ENCODE measurements at places on chromosomes 5 and 9.
A peak's percentile ranks its signal among the peaks of the same experiment; 100 is the strongest.

DNA sequence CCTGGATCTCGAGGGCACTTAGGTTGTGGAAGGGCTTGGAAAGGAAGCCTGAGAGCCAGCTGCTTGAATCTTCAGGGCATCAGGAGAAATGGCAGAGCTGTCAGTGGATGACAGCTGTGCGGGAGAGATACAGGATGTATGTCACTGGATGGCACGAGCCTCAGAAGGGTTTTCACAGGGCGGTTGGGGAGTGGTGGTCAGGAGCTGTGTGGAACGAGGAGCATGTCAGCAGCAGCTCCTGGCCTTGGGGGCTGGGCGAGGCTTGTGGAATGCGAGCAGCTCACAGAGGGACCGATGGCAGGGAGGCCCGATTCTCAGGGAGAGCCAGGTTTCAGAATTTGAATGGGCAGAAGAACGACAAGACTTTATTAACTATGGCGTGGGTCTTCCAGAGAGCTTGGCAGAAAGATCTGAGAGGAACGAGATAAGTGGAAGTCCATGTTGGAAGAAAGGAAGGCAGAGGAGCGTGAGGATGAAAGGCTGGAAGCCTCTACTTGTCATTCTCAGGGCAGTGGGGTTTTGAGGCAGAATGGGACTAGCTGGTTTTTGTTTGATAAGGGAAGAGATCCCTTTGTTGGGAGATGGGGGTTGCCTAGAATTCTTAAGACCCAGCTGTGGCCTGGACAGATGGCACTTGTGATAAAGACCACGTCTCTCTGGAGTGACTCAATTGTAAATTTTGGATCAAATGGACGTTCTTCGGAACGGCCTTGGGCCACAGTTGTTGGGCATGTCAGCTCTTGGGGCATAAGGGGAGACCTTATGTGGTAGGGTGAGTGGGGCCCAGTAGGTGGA is 60.3 kb downstream of the SNX30 start:
- DNase-seq: no peak

DNA sequence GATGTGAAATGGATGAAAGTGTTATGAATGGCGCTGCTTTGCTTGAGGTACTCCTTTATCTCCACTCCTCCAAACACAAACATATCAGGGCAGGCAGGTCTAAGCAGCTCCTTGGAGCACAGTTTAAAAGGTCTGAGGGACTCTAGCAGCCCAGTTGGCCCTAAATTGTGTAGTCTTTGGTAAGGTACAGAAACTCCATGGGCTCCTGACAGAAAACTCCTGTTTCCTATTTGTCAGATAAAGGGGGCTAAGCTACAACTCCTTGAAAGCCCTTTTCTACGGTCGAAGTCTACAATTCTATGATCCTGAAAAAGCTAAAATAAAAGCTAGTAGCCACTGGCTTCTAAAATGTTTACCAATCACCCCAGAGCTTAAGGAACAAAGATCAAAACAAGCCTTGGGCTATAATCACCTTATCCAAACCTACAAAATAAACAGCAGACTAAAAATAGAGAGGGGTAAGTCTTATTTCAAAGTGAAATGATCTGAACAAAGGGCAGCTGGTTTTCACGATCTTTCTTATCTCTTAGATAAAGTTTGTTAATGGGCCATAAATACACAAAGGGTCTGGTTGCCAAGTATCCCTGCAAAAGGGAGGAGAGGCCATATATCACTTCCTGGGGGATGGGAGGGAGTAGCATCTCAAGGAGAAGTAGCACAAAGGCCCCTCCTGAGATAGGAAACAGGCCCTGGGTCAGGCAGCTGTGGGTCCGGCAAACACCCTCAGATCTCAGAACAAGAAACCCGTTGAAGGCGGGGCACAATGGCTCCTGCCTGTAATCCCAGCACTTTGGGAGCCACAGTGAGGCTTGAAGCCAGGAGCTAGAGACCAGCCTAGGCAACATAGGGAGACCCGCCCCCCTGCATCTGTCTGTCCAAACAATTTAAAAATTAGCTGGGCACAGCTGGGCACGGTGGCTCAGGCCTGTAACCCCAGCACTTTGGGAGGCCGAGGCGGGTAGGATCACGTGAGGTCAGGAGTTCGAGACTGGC is 28.3 kb upstream of the DENND4C start:
- DNase-seq: no peak

- DNase-seq: peak; percentile 97
Measured at GRCh38 chr5:14105718-14106410, 37.3 kb upstream of the TRIO start.

- DNase-seq: peak; percentile 59
Measured at GRCh38 chr5:54249210-54250028, 61.0 kb downstream of the ARL15 start.

GRCh38 chr9:33455945-33456344 is 8.6 kb upstream of the AQP3 start:
- DNase-seq: no peak

DNA sequence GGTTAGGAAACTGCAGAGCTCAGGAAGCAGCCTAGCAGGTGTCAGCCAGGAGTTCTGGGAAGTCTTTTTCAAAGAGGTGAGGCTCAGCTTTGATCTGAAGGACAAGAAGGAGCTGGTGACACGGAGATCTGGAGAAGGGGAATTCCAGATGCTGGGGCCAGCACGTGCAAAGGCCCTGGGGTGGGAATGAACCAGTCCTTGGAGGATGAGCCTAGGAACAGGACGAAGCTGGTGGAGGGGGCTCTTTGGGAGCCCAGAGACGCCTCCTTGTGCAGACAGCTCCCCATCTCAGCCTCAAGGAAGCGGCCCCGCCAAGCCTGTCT is 15.2 kb upstream of the RNU6ATAC start:
- DNase-seq: no peak
